HepG2 (cell line): ENCODE measurements at places on chromosomes 1 and 21. TPM values are rescaled to one million over a fixed set of nuclear protein-coding genes. Genes with fewer than 3 reads are reported as not detected.

DNA sequence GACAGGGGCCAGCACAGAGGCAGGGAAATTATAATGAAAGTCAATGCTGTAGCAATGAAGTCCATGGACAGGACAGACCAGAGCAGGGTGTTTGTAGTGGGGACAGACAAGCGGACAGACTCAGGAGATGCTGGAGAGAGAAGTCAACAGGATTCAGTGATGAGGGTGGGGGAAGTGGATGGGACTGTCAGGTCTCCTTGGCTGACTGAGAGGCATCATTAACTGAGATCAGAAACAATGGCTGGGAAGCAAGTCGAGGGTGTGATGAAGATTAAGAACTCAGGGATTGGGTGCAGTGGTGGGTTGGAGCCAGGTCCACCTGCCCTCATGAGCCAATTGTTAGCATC lies 25.5 kb downstream of the CD58 start:
- DNase-seq: no peak

- no peak for DNase-seq
These were observed 439.2 kb downstream of the PTBP2 start for GRCh38 chr1:97160818-97161217.

GRCh38 chr21:35036465-35037383 lies 12.4 kb downstream of the RUNX1 start:
- peak; percentile 32 for DNase-seq

- no peak for DNase-seq
These were observed 127.1 kb upstream of the CACYBP start for GRCh38 chr1:174872615-174873058.

DNA sequence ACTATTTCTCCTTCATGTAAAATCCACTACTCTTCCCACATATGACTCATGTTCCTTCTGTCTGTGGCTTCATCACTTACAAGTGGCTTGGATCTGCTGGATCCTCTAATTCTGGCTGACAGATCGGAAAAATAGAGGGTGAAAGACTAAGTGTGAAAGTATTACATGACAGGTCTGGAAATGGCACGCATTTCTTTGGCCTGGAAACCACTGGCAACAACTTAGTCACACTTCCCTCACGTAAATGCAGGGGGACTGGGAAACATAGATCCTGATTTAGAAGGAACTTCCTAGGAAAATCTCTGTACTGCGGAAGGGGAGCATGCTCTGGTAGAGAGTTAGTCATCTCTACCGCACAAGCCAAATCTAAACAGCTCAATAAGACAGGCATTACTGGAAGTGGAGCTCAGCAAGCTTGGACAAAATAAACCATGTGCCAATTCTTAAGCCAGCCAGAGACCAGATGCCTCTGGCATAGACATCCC lies 305.4 kb upstream of the PTBP2 start:
- no peak for DNase-seq

DNA sequence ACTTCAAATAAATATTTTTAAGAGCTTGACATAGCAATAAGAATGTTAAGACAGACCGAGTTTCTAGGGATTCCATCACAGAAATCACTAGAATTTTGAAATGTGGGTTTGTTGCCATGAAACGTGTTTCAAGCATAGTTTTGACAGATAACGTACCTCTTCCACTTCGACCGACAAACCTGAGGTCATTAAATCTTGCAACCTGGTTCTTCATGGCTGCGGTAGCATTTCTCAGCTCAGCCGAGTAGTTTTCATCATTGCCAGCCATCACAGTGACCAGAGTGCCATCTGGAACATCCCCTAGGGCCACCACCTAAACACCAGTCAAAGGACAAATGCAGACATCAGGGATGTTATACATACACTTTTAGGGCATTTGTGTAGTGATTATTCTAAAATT lies 168.7 kb downstream of the RUNX1 start:
- no peak for DNase-seq

- DNase-seq: no peak
These were observed 39.6 kb downstream of the RGS5 start for GRCh38 chr1:163163163-163163562.

- DNase-seq: no peak
These were observed 15.2 kb upstream of the ALX3 start for GRCh38 chr1:110085671-110086070.

GRCh38 chr1:160206036-160206389 lies 829 bp downstream of the PEA15 start:
- DNase-seq: no peak

GRCh38 chr1:8643542-8644536 lies 173.6 kb downstream of the RERE start:
- DNase-seq: peak; percentile 82

- no peak for DNase-seq
These were observed 454.6 kb downstream of the LMO4 start for GRCh38 chr1:87783315-87783714.

GRCh38 chr1:89719502-89720306 lies 86.8 kb downstream of the LRRC8C start:
- DNase-seq: no peak

- DNase-seq: no peak
These were observed 35.6 kb downstream of the CAMSAP2 start for GRCh38 chr1:200774311-200774710.

GRCh38 chr1:214215583-214215982 lies 65.4 kb upstream of the SMYD2 start:
- no peak for DNase-seq

- DNase-seq: no peak
These were observed at the start of gene COL16A1 for GRCh38 chr1:31703431-31704270. Gene COL16A1 (minus strand): TSS chr1:31704017. CDS start chr1:31702193, 1,824 bp downstream.

GRCh38 chr1:39128959-39129358 lies 75.5 kb upstream of the MACF1 start:
- DNase-seq: no peak

DNA sequence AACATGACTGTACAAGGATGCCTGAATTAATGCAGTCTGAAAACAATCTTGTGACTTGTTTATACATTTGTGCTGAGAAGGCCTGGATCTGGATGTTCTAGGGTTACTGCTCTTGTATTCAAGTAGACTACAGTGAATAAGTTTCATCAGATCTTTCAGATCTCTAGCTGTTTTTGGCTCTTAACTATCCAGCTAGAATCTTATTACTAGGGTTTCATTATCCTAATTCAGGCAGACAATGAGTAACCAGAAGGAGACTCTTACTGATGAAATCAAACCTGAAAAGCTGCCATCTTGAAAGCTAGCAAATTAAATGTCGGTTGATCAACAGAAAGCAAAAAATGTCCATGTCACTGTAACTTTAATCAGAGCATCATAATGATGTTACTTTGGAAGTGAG lies 112.5 kb upstream of the KCNK2 start:
- DNase-seq: no peak

GRCh38 chr1:70084314-70084915 lies 121.0 kb downstream of the LRRC40 start:
- DNase-seq: no peak

DIO1 gene
- 31.1 and 45.6 TPM in 2 replicates for total RNA-seq

SEMA4A gene
- 0.09 TPM in 1 of 2 replicates, not detected in the other for total RNA-seq

SPRR4 gene
- total RNA-seq: not detected in 2 replicates

IL12RB2 gene
- total RNA-seq: not detected in 2 replicates

EPHB2 gene
- total RNA-seq: 0.11 TPM in 1 of 2 replicates, not detected in the other

KCNA10 gene
- total RNA-seq: not detected in 2 replicates

OR2T29 gene
- total RNA-seq: not detected in 2 replicates

S100A3 gene
- total RNA-seq: 2.5 and 2.8 TPM in 2 replicates

SHCBP1L gene
- not detected in 2 replicates for total RNA-seq

SPRR1B gene
- total RNA-seq: not detected in 2 replicates

AADACL4 gene
- total RNA-seq: not detected in 2 replicates

CFAP74 gene
- total RNA-seq: 0.27 TPM in 1 of 2 replicates, not detected in the other

RIPPLY3 gene
- 0.09 and 0.13 TPM in 2 replicates for total RNA-seq
